ENCODE measurements at places on chromosomes 5 and 9. TPM values are rescaled to one million over a fixed set of nuclear protein-coding genes. Genes with fewer than 3 reads are reported as not detected.

SAXO1 gene
- not detected for total RNA-seq

CCDC152 gene
- total RNA-seq = 0.89 TPM

NIPAL4 gene
- total RNA-seq = not detected

DNA sequence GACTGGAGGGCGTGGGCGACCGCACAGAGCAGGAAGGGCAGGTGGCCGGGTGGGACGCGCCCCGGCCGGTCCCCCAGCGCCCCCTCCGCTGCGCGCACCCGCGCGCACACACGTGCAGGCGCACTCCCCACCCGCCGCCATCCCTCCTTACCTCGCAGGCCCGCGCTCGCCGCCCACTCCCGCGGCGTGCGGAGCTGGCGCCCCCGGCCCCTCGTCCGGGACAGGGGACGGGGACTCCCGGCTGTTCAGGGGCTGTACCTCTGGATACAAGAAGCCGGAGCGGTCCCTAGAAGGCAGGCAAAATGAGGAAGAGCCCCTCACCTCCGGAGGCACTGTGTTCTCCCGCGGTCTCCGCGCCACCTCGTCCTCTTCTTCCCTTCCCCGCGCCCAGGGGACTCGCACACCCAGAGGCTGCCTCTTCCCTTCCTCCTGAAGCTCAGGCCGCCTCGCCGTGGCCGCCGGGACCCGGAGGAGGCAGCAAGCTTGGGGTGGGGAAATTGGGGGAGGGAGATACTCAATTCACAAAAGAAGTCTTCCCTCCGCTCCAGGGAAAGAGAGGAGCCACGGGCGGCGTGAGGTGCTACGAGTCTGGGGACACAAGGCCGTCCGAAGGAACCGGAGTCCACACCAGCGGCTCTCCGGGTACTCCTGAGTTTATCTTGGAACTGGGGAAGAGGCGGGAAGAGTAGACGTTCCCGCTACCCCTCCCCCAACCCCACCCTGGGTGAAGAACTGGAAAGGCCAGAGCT lies 1.4 kb upstream of the GABRB2 start:
- no peak overlapping the region for H3K27ac ChIP-seq
- peaks cover 27% of the 10 kb centered on the region for H3K27me3 ChIP-seq
- DNase-seq = no peak
- H3K36me3 ChIP-seq = no peaks in the 10 kb centered on the region
- H3K4me1 ChIP-seq = peaks cover 33% of the 10 kb centered on the region

GRCh38 chr9:90307891-90308290 lies 334.7 kb downstream of the DIRAS2 start:
- no peaks in the 10 kb centered on the region for H3K27me3 ChIP-seq
- no peak overlapping the region for H3K4me3 ChIP-seq
- H3K4me1 ChIP-seq = no peaks in the 10 kb centered on the region
- no peak overlapping the region for H3K27ac ChIP-seq
- no peaks in the 10 kb centered on the region for H3K36me3 ChIP-seq

DNA sequence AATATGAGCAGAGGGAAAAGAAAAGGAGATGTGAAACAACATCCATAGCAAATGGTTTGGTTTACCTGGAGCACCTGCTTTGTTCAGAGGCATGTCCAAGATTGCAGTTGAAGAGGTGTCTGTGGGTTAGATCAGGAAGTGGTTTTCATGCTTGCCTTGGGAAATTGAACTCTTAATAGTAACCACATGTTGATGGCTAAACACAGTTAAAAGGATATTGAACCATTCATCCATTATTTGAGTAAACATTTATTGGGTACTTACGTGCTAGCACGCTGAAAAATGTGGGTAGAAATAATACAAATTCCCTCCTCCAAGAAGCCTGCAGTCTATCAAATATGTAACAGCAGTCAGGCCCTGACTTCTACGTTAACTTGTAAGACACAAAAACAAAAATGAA lies 235.7 kb upstream of the TNC start:
- no peak for DNase-seq
- no peaks in the 10 kb centered on the region for H3K4me1 ChIP-seq
- H3K27ac ChIP-seq = no peak overlapping the region
- no peak overlapping the region for H3K4me3 ChIP-seq

DNA sequence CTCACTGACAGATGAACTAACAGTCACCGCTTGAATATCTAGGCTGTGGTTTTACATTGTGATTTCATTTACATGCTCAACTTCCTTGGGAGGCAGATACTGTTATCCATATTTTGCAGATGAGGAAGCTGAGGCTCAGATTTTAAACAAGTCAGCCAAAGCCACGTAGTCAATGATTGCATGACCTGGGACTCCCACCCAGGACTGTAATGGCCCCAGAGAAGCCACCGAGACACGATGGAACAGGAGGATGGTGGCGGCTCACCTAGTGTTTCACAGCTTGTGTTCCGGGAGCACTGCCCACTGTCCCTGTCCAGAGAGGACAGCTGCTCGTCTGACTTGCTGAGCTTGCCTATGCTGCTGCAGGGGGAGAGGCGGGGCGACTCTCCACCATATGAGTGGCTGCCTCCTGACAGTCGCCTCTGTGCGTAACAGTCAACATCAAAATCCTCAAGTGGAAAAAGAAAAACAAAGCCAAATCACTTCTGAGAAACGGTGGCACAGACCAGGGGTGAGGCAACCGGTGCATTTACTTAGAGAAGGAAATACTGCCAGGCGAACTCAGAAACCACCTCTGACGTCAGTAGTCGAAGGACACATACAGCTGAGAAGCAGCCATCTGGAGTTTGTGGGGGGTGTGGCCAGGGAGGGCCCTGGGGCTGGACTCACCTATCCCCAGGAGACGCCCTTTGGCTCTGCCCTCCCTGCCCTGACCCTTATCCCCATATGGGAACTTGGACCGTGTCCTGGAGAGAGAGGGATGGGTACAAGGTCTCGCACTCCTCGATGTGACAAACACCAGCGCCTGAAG lies 82.5 kb downstream of the PRRT1B start:
- H3K27ac ChIP-seq = peak overlapping the region; percentile 35
- peaks cover 5% of the 10 kb centered on the region for H3K36me3 ChIP-seq
- H3K4me3 ChIP-seq = no peak overlapping the region
- peak; percentile 68 for DNase-seq
- H3K27me3 ChIP-seq = no peaks in the 10 kb centered on the region
- H3K4me1 ChIP-seq = peaks cover 51% of the 10 kb centered on the region

- no peaks in the 10 kb centered on the region for H3K36me3 ChIP-seq
- DNase-seq = no peak
- no peak overlapping the region for H3K4me3 ChIP-seq
- no peak overlapping the region for H3K27ac ChIP-seq
- H3K4me1 ChIP-seq = no peaks in the 10 kb centered on the region
Observed at GRCh38 chr9:79470954-79471353, 100.8 kb upstream of the TLE4 start.

- no peak for DNase-seq
- H3K27ac ChIP-seq = no peak overlapping the region
- H3K36me3 ChIP-seq = no peaks in the 10 kb centered on the region
- H3K4me3 ChIP-seq = no peak overlapping the region
- no peaks in the 10 kb centered on the region for H3K4me1 ChIP-seq
Observed at GRCh38 chr5:6920628-6921256, 207.5 kb downstream of the TENT4A start.

DNA sequence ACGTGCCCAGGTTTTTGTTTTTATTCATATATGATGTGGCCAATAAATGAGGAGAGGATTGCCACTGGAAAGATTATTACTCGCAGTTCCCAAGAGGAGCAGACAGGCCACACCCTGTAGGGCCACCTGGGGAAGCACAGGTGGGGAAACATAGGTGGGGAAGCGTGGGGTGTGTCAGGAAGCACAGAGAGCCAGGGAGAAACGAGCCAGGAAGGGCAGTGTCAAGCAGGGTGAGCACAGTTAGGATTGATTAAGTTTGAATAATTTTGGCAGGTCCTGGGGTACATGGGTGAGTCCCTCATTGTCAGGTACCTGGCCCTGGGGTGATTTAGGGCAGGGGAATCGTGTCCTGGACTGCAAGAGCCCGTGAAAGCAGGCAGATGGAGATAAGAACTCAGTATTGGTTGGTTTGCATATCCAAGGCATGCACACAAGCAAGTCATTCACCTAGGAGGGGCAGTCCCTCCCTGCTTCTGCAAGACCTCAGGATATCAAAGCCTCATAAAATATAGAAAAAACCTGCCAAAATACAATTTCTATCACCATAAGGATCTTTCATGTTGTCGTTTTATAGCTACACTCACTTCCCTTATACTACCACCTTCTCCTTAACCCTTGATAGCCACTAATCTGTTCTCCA lies 22.4 kb downstream of the MVB12B start:
- H3K36me3 ChIP-seq = no peaks in the 10 kb centered on the region
- no peak for DNase-seq
- no peak overlapping the region for H3K4me3 ChIP-seq
- no peaks in the 10 kb centered on the region for H3K27me3 ChIP-seq

SPAG8 gene
- total RNA-seq = 1.6 TPM

TAF11L5 gene
- total RNA-seq = not detected

DNA sequence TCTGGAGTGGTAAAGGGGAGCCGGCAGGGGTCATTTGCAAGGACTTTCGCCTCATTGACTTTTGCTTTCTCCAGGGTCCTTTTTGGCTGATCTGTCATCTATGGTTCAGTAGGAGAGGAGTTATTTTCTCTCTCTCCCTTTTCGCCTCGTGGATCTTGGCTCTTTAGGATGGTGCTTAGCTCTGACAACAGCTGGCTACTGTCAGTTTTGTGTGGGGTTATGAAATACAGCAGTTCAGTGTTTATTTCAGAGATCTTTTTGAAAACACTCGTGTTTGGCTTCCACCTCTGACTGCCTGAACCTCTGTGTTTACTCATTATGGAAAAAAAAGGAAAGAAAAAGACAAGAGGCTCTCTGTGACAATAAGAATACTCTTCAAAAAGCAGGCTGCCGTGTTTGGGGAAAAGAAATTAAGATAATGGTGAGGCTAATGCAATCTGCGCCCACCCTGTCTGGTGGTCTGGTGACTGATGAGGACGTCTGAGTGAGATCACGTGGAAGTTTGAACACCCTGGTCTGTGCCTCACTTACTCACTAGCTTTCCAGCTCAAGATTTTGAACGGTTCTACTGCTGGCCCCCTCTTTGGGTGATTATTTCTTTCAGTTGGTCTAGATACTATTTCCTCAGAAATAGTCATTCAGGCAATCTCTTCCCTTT lies 567.7 kb downstream of the CAAP1 start:
- no peaks in the 10 kb centered on the region for H3K4me1 ChIP-seq
- no peak overlapping the region for H3K4me3 ChIP-seq
- H3K27me3 ChIP-seq = no peaks in the 10 kb centered on the region

GRCh38 chr9:96318921-96319565 lies 17.1 kb upstream of the HSD17B3 start:
- no peaks in the 10 kb centered on the region for H3K4me1 ChIP-seq
- no peak overlapping the region for H3K4me3 ChIP-seq
- H3K36me3 ChIP-seq = peaks cover 14% of the 10 kb centered on the region

DNA sequence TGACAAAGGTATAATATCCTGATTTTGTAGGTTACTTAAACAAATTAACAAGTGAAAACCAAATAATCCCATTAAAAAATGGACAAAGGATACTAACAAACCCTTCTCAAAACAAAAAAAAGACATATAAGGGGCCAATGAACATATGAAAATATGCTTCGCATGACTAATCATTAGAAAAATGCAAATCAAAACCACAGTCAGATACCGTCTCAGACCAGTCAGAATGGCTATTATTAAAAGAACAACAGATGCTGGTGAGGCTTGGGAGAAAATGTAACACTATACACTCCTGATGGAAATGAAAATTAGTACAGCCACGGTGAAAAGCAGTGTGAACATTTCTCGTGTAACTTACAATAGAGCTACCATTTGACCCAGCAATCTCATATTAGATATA lies 1542.2 kb upstream of the CDH9 start:
- no peaks in the 10 kb centered on the region for H3K27me3 ChIP-seq
- DNase-seq = no peak
- H3K4me3 ChIP-seq = no peak overlapping the region
- H3K4me1 ChIP-seq = no peaks in the 10 kb centered on the region
- H3K36me3 ChIP-seq = no peaks in the 10 kb centered on the region

RUSC2 gene
- total RNA-seq = 33.0 TPM

- H3K4me3 ChIP-seq = no peak overlapping the region
- no peaks in the 10 kb centered on the region for H3K27me3 ChIP-seq
- H3K36me3 ChIP-seq = no peaks in the 10 kb centered on the region
- H3K27ac ChIP-seq = no peak overlapping the region
- no peaks in the 10 kb centered on the region for H3K4me1 ChIP-seq
- no peak for DNase-seq
Observed at GRCh38 chr9:131776473-131776872, 36.6 kb upstream of the RAPGEF1 start.

OCLN gene
- total RNA-seq = 3.2 TPM

DNA sequence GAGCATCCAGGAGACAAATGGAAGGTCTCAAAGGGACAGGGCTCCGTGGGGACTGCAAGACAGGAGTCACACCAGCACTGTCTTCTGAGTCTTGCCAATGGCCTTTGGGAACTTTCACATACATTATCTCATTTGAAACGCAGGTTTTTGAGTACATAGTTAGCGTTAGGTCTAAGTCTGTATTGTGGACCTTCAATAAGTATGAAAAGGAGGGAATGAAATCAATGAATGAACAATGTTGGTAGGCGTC lies 442 bp upstream of the DCTN4 start:
- H3K4me3 ChIP-seq = peak overlapping the region; percentile 58
- H3K4me1 ChIP-seq = peaks cover 33% of the 10 kb centered on the region
- peak overlapping the region; percentile 96 for H3K27ac ChIP-seq
- no peaks in the 10 kb centered on the region for H3K27me3 ChIP-seq
- H3K36me3 ChIP-seq = peaks cover 8% of the 10 kb centered on the region

- peaks cover 79% of the 10 kb centered on the region for H3K27me3 ChIP-seq
- no peaks in the 10 kb centered on the region for H3K4me1 ChIP-seq
- no peaks in the 10 kb centered on the region for H3K36me3 ChIP-seq
- DNase-seq = no peak
- peak within 1 kb of the TSS; percentile 36 for H3K4me3 ChIP-seq
- H3K27ac ChIP-seq = no peak within 1 kb of the TSS
Observed at GRCh38 chr9:93955111-93955980, at the start of gene BARX1. Gene BARX1, minus strand, starts transcription at chr9:93955355. Its CDS starts 209 bp downstream, at chr9:93955146.

B4GALT1 gene
- 76.1 TPM for total RNA-seq

SPINK6 gene
- total RNA-seq = not detected

ANXA2R gene
- total RNA-seq = 0.63 TPM

DNA sequence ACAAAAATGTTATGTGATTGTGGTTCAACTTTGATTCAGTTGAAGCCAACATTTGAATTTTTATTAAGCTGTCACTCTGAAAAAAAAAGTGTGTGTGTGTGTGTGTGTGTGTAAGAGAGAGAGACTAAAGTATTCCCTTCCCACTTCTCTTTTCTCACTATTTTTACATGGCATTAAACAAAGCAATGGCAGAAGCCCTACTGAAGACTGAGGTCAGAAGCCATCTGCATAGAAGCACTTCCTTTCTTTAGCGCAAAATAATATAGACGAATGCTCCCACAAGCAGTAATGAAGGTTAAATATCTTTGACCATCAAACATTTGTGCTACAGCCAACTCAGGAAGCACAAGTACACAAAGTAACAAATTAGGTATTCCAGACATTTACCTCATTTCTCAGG lies 540.5 kb downstream of the KCTD16 start:
- no peak for DNase-seq
- no peaks in the 10 kb centered on the region for H3K27me3 ChIP-seq
- H3K36me3 ChIP-seq = no peaks in the 10 kb centered on the region

MTMR12 gene
- 12.6 TPM for total RNA-seq

FCN2 gene
- total RNA-seq = not detected

DNA sequence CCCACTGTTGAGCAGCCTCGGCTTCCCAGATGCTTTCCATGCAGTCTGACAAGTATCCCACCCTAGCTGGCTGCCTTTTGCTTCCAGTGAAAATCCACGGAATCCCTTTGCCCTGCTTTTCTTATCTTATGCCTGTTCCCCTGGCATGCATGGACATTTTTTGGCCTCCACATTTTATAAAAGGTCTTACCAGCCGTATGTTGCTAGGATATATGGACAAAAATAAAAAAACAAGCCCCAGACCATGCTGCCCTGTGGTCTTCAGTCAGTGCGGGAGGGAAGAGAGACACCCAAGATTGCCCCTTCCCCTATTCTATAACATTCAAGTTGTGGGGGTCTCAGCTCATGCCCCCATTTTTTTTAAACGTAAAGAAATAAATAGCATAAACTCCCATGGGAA lies 129.6 kb downstream of the COL23A1 start:
- no peak for DNase-seq
- H3K4me1 ChIP-seq = no peaks in the 10 kb centered on the region
- H3K4me3 ChIP-seq = no peak overlapping the region

Measured in right atrium auricular region (tissue), 2 donors.